ENCODE measurements at places on chromosomes 11 and 22. TPM values are rescaled to one million over a fixed set of nuclear protein-coding genes. Genes with fewer than 3 reads are reported as not detected.

Gene OR5T1
- total RNA-seq: not detected

Gene GAL
- not detected for total RNA-seq

Gene SYCE3
- total RNA-seq: not detected

Gene ANO3
- not detected for total RNA-seq

Gene ALX4
- not detected for total RNA-seq

Gene OR8G1
- total RNA-seq: not detected

GRCh38 chr22:39494471-39495120, 7.5 kb upstream of the MIEF1 start:
- DNase-seq: no peak

DNA sequence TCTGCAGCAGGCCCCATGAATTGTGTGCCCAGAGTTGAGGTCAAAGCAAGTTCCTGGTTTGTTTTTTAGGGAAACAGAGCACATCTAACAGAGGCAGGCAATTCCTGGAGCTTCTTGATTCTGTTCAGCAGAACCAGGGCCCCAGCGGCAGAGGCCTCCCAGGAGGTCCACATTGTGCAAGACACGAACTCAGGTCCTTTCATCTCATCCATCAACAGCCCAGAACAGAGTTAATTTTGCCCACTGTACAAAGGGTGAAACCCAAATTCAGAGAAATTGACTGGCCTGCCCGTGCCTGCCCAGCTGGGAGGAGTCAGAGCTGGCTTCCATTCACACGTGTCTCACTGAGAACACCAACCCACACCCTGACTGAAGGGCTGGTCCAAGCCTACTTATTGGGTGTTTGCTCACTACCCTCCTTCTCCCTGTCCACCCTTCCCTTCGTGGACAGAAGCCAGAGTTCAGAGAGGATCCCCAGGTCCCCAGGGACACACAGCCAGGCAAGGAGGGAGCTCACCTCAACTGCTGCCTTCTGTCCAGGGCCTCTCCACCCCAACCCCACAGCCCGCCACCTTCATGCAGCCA, 607.1 kb downstream of the TBC1D22A start:
- no peak for DNase-seq

DNA sequence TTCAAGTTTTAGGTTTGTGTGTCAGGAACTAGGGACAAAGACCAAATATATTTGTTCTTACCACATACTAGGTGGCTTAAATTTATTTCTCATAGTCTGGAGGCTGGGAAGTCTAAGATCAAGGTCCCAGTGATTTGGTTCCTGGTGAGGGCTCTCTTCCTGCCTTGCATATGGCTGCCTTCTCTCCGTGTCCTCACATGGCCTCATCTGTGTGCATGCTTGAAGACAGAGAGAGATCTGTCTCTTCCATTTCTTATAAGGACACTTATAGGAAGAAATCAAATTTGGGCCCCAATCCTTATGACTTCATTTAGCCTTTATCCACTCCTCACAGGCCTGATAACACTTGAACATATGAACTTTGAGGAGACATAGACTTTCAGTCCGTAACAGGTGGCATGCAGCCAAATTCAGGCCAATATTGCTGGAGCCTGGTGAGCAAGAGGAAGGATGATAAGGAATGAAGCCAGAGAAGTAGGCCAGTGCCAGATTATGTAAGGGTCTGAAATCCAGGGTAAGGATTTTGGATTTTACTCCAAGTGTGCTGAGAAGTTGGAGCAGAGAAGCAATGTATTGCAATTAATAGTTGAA, 35.1 kb downstream of the TTC17 start:
- DNase-seq: no peak

DNA sequence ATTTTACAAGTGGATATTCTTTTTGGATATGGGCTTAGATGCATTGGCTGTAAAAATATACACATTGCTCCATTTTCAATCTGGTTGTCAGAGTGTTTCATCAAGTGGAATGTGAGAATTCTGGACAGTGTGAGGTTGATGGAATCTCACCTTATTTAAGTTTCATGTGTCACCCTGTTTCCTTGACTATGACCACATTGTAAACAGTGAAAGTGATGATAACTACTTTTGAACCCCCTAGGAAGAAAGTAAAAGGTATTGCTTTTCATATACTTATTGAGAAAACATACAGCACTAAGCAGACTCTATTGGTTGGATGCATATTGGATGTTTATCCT, 490.5 kb upstream of the RAG2 start:
- no peak for DNase-seq

DNA sequence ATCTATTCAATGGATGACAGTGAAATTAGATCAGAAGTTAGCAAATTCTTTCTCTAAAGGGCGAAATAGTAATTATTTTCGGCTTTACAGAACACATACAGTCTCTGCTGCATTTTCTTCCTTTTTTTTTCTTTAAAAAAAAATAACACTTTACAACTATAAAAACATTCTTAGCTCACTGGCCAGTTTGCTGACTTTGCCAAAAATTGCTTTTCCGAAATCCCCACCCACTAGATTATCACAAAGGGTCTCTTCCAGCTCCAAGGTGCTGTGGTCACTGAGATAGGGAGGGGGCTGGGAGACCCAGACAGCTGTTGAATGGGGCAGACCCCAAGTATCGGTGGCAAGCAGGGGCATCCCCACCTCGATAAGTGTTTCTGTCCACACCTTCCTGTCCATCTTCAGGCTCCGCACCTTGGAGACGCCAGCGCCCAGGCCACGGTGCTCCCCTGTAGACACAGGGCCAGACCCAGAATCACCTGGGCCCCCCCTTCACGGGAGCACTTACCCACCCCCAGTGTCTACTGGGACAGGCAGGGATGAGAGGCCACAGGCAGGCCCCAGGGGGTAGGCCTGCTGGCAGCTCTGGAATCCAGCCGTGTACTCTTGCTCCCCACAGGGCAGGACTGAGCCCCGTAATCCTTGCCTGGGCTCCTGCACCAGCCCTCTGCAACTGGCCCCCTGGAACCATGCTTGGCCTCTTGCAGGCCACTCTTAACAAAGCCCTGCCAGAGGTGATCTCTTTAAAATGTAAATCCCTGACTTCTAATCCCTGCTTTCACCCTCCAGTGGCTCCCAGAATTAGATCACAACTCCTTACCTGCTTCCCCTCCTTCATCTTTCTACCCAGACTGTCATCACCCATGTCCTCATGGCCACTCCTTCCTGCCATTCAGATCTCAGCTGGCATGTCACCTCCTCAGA, 31.5 kb upstream of the PDE2A start:
- no peak for DNase-seq

DNA sequence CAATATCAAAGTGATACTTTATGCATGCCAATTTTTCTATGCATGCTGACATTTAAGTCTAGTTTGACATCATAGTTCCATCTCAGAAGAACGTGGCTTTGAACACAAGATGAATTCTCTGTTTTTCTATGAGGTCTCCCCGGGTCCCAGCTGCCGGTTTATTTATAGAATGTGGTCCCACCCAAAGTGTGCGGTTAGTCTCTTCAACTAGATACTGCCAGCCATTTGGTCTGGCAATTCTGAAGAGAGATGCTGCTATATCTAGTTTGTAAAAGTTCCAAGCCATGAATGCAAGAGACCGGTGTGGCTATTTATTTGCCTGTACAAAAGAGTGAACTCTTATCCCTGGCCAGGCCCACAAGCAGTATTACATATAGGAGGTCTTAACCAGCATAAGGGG, 9.2 kb downstream of the OR5A2 start:
- no peak for DNase-seq

GRCh38 chr11:119686177-119686882, 42.7 kb downstream of the NECTIN1 start:
- no peak for DNase-seq

DNA sequence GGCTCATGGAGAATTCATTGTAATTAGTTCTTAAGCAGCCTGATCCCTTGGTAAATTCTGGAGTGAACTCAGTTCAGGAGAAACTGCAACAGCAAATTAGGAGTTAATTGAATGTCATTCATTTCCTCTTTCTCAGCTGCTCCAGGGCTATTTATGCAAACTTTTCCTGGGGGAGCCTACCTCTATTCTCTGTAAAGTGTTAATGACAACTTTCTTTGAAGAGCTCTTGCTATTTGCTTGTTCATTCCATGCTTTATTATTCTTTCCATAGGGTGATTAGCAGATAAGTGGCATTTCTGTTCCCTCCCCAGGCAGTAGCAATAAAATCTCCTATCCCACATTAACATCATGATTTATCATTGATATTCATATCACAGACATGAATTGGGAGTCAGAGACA, 267.6 kb upstream of the DDI1 start:
- DNase-seq: no peak

- no peak for DNase-seq
Measured at GRCh38 chr11:119448380-119448779, 25.4 kb upstream of the THY1 start.

DNA sequence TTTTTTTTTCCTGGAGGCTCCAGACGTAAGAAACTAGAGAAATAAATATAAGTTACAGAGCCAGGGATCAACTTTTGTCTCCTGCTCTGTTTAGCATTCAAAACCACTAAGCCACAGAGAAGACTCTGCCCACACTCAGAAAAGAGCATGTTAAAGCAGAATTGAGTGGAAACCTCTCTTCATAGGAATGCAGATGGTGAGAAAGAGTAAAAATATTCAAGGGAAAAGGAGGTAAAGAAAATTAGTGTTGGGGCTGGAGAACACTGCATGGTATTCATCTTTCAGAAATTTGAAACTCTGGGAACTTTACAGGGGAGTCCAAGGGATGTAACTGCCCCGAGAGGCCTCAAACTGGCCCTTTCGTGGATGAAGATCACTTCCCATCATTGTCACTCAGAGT, 65.1 kb downstream of the CLMP start:
- no peak for DNase-seq

- DNase-seq: no peak
Measured at GRCh38 chr11:13126430-13126829, 117.3 kb downstream of the RASSF10 start.

DNA sequence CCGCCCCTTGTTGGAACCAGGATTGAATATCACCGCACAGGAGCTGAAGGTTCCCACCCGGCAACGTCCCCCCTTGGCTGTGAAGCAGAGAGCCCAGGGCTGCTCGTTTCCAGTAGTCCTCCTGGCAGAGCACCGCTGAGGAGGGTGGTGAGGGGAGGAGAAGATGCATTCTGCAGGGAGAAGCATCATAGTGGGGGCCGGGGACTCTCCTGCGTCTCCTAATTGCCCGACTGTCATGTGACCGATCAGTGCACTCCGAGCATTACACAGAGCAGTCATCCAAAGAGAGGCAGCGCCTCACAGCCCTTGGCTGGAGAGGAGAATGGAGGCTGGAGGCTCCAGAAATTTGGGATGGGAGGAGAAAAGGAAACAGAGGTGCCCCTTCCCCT, 85.0 kb upstream of the SEPTIN5 start:
- DNase-seq: no peak

DNA sequence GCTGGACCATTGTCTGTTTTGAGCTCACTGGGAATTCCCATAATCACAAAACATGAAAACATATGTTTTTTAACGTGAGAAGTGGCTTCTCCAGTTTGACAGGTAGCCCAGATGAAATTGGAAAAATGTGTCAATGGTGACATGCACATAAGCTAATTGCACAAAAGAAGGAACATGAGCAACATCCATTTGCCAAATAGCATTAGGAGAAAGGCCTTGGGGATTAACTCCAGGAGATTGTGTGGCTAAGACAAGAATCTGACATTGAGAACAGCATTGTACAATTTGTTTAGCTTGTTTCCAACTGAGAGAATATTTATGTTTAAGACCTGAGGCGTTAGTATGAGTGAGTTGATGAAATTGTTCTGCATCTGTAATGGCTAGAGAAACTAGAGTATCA, 147.0 kb upstream of the API5 start:
- no peak for DNase-seq

GRCh38 chr11:57324154-57324885, 432 bp downstream of the TNKS1BP1 start:
- DNase-seq: peak; percentile 30

DNA sequence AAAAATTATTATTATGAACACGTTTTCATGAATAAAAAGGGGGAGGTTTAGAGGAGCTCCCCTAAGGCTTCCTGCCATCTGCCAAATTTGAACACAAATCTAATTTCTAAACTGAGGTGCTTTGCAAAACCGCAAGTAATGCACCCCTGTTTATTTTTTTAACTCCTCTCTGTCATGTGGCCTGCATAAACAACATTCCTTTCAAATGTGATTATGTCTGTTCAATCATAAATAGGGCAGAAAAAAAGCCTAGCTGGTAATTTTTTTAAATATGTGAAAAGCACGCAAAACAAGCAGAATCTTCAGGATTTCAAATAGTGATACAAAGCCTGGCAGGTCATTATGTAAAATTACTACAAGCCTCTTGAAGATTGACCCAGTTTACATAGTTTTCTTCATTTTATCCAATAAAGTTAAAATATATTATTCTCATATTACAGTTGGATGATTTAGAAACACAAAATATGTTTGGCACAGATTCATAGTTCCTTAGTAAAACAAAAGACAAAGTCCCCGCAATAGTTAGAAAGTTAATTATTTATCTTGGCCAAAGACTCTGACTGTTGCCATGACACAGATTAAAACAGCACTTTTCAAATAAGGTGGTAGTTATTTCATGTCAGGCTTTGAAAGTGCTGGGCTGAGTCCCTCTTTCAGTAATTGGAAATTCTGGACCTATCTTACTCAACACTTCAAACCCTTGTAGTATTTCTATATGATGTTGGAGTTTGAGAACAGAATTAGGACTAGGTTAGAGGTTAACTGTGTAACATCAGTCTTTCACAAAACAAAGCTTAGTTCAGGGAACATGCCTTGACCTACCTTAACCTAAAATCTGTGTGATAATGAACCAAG, 200.3 kb upstream of the MPPED2 start:
- DNase-seq: no peak

DNA sequence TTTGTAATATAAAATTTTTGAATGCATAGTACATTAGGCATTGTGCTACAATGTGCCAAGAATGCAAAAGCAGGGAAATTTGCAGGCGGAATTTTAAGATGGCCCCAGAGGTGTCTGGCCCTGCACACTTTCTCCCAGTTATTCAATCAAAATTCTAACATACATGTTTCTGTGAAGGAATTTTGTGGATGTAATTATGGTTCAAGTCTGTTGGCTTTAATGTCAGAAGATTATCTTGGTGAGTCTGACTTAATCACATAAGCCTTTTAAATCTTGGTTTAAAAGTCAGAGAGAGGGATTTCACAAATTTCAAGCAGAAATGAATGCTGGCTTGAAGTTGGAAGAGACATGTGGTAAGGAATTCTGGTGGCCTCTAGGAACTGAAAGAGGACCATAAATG, 423.4 kb upstream of the CCDC179 start:
- no peak for DNase-seq

GRCh38 chr11:75896843-75897419, 81.9 kb downstream of the UVRAG start:
- no peak for DNase-seq

GRCh38 chr11:27012234-27012921, 18.5 kb downstream of the FIBIN start:
- no peak for DNase-seq

- DNase-seq: no peak
Measured at GRCh38 chr11:114295676-114296604, at the start of gene NNMT. NNMT (plus strand) TSS chr11:114296399; CDS start chr11:114296557, 158 bp downstream.

- DNase-seq: no peak
Measured at GRCh38 chr11:12822392-12823022, 148.3 kb downstream of the TEAD1 start.

GRCh38 chr22:47370448-47371262, 608.2 kb downstream of the TBC1D22A start:
- no peak for DNase-seq

GRCh38 chr11:31636983-31637382, 127.4 kb downstream of the ELP4 start:
- DNase-seq: no peak

- no peak for DNase-seq
Measured at GRCh38 chr11:73465871-73466270, 89.7 kb downstream of the RELT start.

All from esophagus squamous epithelium (tissue), 5 donors.